NCI-H2107 (cell line): ENCODE measurements at places on chromosomes 6 and 20.

DNA sequence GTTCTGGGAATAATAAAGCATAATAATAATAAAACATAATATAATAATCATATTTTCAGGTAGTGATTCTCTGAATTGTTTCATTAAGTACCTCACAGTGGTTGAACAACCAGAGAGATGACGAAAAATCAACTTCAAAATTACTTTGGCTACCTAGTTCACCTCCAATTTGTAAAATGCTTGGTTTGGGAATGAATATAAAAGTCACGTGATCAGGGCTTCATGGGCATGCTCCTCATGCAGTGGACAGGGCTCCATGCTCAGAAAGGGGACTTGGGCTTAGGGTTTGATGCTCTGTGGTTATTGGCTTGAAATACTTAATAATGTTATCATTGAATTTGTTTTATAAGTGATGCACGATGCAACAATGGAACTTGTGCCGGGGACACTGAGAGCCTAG, 58.2 kb downstream of the HAO1 start:
- DNase-seq = no peak

GRCh38 chr6:17941318-17941717, 46.1 kb downstream of the KIF13A start:
- no peak for DNase-seq

DNA sequence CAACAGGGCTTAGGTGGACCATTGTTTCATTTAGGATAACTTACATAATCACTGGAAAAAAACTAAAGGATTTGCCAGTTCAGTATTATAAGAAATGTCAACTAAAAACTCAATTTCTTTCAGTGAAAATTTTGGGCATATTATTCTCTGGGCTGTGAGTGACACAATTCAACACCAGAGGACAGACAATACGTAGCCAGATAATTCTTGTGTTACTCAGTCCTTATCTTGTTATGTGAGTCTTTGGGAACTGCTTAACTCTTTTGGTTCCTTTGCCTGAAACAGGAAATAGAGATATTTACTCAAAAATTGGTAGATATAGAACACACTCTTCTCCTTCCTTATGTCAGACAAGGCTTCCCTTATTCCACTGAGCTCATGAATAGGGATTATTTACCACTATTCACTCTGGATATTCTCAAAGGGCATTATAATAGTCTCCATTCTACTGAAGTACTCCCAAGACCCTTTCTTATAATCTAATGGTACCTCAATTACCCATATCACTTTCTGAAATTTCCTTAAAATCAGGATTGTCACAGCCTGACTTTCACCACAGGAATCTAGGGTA, 4.9 kb upstream of the BEND6 start:
- DNase-seq = no peak

DNA sequence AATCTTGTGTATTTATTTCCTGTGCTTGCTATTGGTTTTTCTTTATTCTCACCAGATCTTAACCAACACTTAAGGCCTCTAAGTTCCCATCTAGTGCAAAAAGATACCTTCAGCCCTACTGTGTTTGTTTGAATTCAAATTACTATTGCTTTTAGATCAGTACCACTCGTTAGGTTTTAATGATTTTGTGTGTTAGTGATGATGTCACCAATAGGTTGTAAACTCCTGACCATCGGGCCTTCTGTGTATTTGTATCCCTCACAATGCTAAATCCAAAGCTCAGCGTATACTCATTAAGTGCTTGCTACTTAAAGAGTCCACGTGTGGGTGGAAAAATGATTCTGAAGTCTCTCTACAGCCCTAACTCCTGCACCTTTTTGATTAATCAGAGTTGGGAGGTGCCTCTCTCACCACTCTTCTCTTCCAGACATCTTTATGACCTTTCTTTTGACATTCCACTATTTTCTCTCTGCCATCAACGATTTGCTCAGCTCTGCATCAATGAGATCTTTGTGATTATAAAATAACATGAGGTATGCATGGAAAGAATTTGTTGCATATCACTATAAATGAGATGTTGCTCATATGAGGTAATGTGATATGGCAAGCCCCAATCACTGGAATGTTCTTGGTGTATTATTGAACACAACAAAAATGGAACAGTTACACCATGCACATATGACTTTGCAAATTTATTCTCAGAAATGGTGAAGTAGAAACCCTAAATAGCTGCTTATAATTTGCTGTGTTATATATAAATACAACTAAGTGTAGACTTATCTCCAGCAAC, 55.1 kb upstream of the LAMA2 start:
- no peak for DNase-seq

GRCh38 chr20:59776059-59776603, 157.3 kb downstream of the SYCP2 start:
- no peak for DNase-seq

GRCh38 chr20:50848846-50849673, 54.2 kb downstream of the BCAS4 start:
- DNase-seq = no peak

DNA sequence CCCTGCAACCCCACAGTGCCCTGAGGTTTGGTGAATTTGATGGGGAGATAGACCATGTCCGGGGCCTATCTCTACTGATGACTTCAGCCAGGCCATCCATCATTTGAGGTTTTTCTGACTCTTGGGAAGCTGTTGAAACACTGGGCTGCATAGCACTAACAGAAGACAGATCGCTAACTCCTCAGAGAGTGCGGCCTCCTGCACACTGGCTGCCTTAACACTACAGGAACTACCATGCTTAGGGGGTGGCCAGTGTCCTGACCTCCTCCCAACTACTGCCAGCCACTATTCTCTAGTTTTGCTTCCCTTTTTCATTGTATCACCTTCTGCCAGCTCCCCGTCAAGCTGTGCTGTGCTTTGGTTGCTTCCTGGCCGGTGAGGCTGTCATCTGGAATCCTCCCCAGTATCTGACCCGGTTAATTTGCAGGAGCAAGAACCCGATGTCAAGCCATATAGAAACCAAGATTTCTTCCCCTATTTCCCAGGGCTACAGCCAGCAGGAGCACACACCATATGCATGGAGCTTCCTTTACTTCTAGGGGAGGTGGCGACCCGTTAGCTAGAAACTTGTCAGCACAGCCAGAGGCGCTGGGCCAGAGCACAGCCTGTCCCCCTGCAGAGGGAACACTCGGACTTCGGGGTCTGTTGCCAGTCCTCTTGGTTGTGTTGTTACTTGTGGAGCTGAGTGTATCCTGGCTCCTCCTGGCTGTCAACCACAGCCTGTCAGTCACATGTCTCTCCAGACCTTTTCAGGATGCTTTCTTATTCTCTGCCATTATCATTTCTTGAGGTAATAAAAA, 57.3 kb upstream of the TRAF3IP2 start:
- no peak for DNase-seq

DNA sequence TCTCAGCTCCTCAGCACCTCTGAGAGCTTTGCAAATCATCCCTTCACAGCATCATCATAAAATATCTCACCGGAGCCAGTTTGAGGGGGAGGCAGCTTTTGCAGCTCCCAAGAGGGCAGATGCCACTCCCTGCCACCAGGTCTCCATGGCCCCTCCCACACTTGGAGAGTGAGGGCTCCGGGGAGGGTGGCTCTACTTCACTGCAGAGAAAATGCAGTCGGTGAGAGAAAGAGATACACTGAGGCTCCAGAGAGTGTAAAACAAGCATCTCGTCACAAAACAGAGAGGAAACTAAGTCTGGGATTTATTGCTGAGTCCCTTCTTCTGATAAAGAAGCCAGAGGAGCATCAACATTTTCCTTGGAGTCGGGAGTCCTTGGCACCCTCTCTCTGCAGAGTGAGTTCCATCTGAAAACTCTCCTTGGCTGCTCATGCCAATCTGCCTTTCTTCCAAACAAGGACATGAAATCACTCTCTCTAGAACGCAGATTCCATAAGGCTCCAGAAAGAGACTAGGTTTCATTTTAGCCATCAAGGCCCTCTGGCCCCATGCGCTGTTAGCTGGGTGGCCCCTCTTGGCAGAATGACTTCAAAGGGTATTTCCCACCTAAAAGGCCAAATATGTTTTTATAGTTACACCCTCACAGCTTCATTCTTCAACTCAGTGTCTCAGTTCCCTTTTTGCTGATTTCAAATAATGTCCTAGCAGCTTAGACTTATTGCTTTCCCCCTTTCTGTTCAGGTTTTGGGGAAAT, 70.6 kb upstream of the F13A1 start:
- DNase-seq = no peak

- DNase-seq = no peak
Measured at GRCh38 chr20:63822276-63822696, 8.8 kb downstream of the ZBTB46 start.

- DNase-seq = no peak
Measured at GRCh38 chr6:116629563-116629981, 13.3 kb downstream of the RSPH4A start.

DNA sequence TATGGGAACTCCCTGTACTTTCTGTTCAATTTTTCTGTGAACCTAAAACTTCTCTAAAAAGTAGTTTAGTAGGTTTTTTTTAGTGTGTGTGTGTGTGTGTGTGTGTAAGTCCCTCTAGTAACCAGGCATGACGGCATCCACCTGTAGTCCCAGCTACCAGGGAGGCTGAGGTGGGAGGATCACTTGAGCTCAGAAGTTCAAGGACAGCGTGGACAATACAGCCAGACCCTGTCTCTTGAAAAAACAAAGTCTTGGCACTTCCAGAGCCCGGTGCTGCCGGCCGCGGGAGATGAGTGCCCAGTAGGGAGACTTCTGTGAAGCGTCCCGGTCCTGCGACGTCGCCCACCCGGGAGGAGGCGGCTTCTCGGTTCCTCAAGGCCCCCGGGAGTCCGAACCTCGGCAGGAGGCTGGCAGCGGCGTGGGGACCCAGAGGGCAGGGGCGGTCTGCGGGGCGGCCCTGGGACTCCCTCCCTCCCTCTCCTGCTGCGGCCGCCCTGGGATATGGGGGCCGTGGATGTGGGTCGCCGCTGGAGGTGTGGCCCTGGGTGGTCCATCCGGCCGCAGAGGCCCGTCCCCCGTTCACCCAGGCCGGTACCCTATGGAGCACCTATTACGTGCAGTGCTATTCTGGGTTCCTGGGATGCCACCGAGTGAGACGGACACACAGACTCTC, 78.0 kb upstream of the SIRPG start:
- no peak for DNase-seq

GRCh38 chr20:56362833-56363413, 4.1 kb downstream of the FAM210B start:
- DNase-seq = no peak

- no peak for DNase-seq
Measured at GRCh38 chr6:150813993-150814359, 51.5 kb upstream of the MTHFD1L start.

DNA sequence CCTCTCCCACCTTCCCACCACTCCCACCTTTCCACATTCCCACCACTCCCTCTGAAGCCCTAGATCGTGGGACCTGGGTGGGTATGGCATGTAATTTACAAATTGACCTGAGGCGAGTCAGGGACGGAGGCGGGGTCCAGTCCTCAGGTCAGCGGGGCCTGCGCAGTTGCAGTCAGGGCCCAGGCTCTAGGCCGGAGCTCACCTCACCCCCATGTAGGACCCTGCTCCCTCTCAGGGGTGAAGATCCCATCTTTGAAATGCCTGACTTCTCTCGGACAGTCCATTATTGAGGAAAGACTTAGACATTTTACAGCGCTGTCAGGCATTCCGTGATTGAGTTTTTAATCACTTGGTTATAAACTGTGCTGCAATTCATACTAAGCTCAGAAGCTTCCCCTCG, 10.5 kb downstream of the THBS2 start:
- no peak for DNase-seq

DNA sequence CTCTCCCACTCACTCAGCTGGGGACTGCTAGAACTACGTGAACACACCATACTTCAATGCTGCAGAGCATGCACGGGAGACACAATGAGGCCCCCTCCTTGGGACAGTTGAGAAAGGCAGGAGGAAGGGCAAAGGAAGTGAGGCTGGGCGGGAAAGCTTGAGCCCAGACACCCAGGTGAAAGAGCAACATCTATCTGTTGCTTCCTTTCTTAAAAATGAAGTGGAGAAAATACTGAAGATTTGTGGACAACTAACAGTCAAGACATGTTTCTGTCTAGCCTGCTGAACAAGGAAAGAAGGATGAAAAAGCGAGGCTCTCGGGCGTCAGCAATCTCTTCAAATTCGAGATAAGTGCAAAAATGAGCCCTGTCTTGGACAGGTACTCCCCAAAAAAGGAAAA, 3.0 kb upstream of the NNAT start:
- DNase-seq = no peak
